H9 (cell line): ENCODE measurements at places on chromosomes 6 and 20. TPM values are rescaled to one million over a fixed set of nuclear protein-coding genes. Genes with fewer than 3 reads are reported as not detected.

DNA sequence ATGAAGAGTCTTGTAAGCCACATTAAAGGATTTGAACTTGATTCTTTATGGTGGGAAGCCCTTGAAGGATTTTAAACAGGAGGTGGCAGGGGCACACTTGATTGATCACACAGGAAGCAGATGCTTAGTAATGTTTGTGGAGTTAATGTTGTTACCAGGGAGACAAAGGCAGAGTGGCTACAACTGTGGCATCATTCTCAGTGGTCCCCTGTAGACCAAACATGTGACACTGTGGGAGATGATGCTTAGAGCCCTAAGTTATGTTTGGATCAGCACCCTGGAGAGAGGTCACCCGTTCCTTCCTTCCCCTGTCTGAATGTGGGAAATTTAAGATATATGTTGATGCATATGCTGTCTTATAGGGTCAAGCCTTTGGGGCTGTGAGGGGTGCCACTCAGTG, 53.2 kb downstream of the EIF2S2 start:
- DNase-seq = no peak

Gene PARD6B
- total RNA-seq = 27.4 and 31.7 TPM in 2 replicates

Gene BIRC7
- 0.31 TPM in 1 of 2 replicates, not detected in the other for total RNA-seq

Gene TDRD6
- total RNA-seq = 0.02 and 0.15 TPM in 2 replicates

DNA sequence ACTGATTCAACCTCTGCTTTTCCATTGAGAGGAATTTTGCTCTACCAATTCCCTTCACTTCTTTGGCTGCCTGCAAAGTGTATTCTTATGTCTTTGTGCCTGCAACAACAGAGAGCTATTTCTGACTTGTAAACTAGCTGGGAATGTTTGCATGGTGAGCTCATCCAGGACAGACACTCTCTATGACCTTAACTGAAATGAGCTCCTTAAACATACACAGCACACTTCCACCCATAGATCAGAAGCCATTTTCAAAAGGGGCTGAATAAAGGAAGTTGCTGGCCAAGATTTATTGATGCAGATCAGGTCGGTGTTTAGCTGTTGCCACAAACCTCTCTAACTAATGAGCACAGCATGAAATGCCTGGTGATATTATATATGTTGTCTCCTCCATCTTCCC, 377.7 kb downstream of the BTBD9 start:
- DNase-seq = no peak

- DNase-seq = no peak
Measured at GRCh38 chr6:156827382-156827781, 50.2 kb downstream of the ARID1B start.
